Effector memory CD4-positive, alpha-beta T cell (primary cell): ENCODE measurements at places on chromosomes 5 and 9.

DNA sequence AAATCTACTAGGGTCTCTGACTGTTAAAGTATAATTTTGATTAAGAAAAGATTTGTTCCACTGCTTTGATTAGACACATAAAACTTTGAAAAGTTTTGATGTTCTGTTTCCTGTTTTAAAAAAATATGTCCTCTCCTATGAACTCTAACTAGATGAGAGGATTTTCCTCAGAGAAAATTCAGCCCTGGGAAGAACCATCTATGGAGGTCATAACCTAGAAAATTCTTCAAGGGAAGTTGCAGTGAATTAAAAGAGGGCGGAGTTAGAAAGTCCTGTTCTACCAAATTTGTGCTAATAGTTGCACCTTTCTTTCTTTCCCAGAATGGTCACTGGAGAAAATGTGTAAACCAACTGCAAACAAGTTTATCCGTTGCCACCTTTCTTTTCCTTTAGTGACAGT is 27.7 kb downstream of the PIK3R1 start:
- no peak for DNase-seq

DNA sequence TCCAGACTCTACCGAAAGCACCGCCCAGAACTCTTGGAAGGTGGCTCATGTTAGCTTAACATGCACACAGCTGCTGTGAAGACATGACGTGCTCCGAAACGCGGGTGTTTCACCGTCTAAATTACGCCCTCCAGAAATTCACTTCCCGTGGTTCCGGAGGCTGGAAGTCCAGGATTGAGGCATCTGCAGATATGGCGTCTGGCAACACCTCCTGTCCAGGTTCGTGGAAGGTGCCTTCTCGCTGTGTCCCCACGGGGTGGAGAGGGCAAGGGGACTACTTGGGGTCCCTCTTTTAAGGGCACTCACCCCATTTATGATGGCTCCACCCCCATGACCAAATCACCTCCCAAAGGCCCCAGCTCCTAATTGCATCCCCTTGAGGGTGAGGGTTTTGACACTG is 348.0 kb upstream of the IRX2 start:
- DNase-seq = no peak

DNA sequence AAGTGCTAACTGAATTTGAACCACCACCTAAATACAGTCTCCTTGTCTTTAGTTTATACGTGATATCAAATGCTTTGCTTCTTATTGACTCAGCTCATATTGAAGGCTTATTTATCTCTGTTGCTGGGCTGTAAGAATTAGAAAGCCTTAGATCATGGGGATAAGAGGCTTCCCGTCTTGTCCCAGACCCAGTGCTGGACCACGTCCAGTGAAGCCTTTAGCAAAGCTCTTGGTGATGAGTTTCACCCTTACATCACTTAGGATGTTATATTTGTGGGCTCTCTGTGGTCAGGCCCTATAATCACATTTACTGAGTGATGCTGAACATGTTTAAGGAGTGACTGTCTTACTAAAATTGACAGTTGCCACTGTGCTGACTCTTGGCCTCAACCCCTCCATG is 11.2 kb downstream of the FAM240B start:
- no peak for DNase-seq

DNA sequence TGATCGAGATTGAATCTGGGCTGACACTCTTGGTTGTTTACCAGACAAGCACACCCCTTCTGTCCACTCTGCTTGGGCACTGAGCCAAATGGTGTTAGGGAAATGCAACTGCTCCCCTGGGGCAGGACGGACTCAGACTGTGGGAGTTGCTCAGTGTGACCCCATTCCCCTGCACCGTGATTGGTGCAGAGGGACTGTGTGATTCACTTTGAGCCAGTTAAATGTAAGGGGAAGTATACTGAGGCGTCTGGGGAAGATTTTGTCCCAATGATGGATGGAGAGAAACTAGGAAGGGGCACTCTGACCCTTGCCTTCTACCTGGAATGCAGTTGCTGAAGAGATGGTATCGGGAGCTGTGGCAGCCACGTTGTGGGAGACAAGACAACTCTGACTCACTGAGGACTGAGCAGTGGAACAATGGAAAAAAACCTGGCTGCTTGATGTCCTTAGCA is 196.0 kb upstream of the ANKRD55 start:
- no peak for DNase-seq

- no peak for DNase-seq
Measured at GRCh38 chr5:9056046-9056445, 489.8 kb downstream of the SEMA5A start.

GRCh38 chr9:84138541-84138940 is 157.9 kb downstream of the RMI1 start:
- no peak for DNase-seq

GRCh38 chr5:151897020-151897552 is 27.6 kb downstream of the GLRA1 start:
- DNase-seq = no peak
